A673 (cell line): ENCODE measurements at places on chromosomes 6 and 20. TPM values are rescaled to one million over a fixed set of nuclear protein-coding genes. Genes with fewer than 3 reads are reported as not detected.

Gene SEMG1
- 2.1 and 5.5 TPM in 2 replicates for total RNA-seq

GRCh38 chr6:5096482-5096881 is 11.3 kb downstream of the PPP1R3G start:
- no peak for DNase-seq
- no peak overlapping the region for H3K27ac ChIP-seq
- H3K27me3 ChIP-seq, result no peaks in the 10 kb centered on the region
- H3K4me3 ChIP-seq, result no peak overlapping the region
- no peaks in the 10 kb centered on the region for H3K4me1 ChIP-seq

GRCh38 chr6:9851541-9852380 is 563.1 kb downstream of the TFAP2A start:
- no peak overlapping the region for H3K4me3 ChIP-seq
- H3K36me3 ChIP-seq, result no peaks in the 10 kb centered on the region
- peak; percentile 24 for DNase-seq
- H3K27ac ChIP-seq, result no peak overlapping the region

GRCh38 chr6:136566007-136566487 is 15.8 kb upstream of the MAP7 start:
- H3K4me1 ChIP-seq, result peaks cover 4% of the 10 kb centered on the region
- DNase-seq, result no peak
- no peaks in the 10 kb centered on the region for H3K36me3 ChIP-seq
- H3K27me3 ChIP-seq, result no peaks in the 10 kb centered on the region
- H3K4me3 ChIP-seq, result no peak overlapping the region

DNA sequence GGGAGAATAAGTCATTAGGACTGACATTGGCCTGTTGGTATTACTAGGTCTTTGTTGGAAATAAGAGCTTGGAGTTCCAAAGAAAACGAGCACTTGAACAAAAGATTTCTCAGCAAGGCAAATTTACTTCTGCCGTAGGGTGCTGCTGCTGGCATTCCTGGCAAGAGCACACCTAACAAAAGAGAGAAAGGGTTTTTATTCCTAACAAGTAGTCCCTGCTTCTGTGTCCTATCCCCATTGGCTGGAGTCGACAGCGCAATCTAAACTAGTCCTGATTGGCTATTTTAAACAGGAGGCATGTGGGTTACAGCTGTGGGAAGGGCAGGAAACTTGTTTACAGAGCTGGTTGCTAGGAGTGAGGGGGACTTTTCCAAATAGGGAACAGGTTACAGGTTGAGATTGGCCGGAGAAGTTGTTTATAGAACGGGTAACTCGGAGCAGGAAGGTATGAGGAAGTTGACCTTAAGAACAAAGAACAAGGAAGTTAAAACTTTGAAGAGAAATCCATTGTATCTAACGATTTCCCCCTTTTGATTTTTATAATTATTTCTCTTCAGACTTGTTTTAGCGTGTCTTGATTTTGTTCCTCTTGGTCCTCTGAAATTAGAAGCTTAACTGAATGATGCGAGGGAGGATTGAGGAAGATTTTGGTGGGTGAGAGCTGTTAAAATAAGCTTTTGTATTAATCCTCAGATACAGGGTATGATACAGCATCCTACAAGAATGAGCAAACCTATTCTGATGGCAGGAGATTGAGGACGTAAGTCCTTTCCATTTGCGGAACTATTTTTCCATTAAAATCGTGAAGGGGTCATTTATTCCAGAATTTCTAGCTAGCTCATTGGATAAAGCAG is 3.4 kb upstream of the ZNFX1 start:
- H3K4me3 ChIP-seq, result peak overlapping the region; percentile 81
- peaks cover 13% of the 10 kb centered on the region for H3K4me1 ChIP-seq
- peak; percentile 60 for DNase-seq
- H3K27ac ChIP-seq, result peak overlapping the region; percentile 94
- H3K36me3 ChIP-seq, result peaks cover 77% of the 10 kb centered on the region

DNA sequence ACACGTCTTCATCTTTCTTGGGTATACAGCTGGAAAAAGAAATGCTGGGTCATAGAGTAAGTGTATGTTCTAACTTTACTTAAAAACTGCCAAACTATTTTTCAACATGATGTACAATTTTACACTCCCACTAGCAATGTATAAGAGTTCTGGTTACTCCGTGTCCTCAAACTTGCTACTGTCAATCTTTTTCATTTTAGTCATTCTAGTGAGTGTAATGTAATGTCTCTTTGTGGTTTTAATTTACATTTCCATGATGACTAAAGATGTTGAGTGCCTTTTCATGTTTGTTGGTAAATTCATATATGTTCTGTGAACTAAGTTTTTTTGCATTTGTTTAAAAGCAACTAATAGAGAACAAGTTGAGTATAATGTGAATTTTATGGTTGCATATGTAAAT is 43.9 kb downstream of the ATG5 start:
- no peaks in the 10 kb centered on the region for H3K36me3 ChIP-seq
- no peak for DNase-seq
- H3K27me3 ChIP-seq, result no peaks in the 10 kb centered on the region
- no peaks in the 10 kb centered on the region for H3K4me1 ChIP-seq
- no peak overlapping the region for H3K27ac ChIP-seq

DNA sequence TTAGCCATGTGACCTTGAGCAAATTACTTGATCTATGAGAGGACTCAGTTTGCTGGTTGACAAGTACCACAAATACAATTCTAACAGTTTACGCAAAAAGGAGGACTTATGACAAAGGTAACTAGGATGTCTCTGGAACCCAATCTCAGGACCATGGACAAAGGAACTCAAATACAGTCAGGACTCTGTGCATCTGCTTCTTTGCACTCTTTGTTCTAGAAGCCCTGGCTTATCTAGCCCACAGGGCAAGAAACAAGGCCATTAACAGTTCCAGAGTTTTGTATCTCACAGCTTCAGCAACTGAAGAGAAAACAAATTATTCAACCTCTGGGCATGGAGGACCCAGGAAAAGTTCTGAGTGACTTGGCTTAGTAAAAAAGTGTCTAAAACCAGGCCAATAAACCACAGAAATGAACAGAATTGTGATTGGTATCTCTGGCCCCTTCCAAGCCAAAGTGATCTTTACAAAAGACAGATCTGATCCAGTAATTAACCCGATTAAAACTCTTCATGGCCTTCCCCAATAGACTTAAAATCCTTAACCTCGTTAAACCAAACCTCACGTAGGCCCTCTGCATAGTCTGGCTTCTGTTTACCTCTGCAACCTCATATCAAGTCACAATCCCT is 5.9 kb downstream of the WASF1 start:
- DNase-seq, result no peak
- no peaks in the 10 kb centered on the region for H3K27me3 ChIP-seq
- no peak overlapping the region for H3K27ac ChIP-seq
- peaks cover 50% of the 10 kb centered on the region for H3K4me1 ChIP-seq
